ENCODE measurements at places on chromosomes 2 and 18.

- DNase-seq: no peak
- H3K27ac ChIP-seq: no peak overlapping the region
- no peaks in the 10 kb centered on the region for H3K36me3 ChIP-seq
- H3K27me3 ChIP-seq: no peaks in the 10 kb centered on the region
Observed at GRCh38 chr2:10312437-10312957, 9.8 kb downstream of the HPCAL1 start.

DNA sequence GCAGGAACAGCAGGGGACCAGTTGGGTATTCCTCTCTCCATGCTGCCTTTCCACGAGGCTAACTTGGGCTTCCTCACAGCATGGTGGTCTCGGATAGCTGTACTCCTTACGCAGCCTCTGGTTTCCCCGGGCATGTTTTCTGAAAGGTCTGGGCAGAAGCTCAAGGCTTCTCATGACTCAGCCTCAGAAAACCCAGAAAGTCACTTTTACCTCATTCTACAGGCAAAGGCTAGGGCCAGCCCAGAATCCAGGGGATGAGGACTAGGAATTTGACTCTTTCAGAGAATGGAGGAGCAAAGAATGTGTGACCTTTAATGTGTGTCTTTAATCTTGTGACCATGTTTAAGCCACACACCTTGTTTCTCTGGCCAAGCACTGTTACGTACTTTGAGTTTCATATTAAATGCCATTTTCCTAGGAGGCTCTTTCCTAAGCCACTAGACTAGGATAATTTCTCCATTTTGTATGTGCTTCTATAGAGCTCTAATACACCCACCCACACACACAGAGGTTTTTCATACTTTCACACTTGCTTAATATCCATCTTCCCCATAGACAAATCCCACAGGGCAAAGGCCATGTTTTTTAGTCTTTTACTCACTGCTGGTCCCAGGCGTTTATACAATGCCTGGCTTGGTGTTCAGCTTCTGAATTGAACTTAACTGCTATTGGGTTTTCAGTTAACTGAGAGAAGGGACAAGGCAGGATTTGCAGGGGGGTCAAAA lies 77.3 kb downstream of the LONRF2 start:
- no peaks in the 10 kb centered on the region for H3K36me3 ChIP-seq
- H3K27ac ChIP-seq: no peak overlapping the region
- DNase-seq: no peak

DNA sequence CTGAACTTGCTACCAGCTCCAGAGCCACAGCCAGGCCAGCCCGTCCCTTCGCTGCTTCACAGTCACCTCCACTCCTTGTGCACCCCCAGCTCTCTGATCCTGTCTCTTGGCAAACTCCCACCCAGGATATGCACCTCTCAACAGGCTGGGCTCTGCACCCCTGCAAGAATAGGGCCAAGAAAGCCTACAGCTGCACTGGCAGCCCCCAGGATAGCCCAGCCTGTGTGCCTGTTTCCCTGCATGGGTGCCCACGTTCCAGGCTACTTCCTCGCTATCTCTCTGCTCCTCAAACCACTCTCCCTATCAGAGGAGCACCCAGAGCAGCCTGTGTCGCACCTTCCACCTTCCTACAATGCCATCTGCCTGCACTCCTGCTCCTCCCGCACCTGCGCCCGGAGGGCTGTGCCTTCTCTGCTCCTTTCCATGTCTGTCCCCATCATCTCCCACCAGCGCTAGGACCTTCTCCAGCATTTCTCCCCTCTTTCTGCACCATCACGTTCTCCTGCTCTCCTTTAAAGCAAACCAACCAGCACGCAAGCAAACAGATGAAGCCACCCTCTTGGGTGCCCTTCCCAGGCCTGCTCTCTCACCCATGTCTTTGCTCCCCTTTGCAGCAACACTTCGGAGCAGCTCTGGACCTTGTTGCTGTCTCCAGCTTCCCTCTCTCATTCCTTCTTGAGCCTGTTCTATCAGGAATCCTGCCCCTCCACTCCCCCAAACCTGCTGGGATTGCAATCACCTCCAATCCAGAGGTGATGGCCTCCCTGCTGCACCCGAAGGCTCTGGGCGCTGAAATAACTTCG lies 313.2 kb upstream of the HS6ST1 start:
- H3K27me3 ChIP-seq: peaks cover 3% of the 10 kb centered on the region
- no peak overlapping the region for H3K4me3 ChIP-seq
- no peaks in the 10 kb centered on the region for H3K36me3 ChIP-seq
- H3K4me1 ChIP-seq: no peaks in the 10 kb centered on the region
- DNase-seq: no peak
- no peak overlapping the region for H3K27ac ChIP-seq

DNA sequence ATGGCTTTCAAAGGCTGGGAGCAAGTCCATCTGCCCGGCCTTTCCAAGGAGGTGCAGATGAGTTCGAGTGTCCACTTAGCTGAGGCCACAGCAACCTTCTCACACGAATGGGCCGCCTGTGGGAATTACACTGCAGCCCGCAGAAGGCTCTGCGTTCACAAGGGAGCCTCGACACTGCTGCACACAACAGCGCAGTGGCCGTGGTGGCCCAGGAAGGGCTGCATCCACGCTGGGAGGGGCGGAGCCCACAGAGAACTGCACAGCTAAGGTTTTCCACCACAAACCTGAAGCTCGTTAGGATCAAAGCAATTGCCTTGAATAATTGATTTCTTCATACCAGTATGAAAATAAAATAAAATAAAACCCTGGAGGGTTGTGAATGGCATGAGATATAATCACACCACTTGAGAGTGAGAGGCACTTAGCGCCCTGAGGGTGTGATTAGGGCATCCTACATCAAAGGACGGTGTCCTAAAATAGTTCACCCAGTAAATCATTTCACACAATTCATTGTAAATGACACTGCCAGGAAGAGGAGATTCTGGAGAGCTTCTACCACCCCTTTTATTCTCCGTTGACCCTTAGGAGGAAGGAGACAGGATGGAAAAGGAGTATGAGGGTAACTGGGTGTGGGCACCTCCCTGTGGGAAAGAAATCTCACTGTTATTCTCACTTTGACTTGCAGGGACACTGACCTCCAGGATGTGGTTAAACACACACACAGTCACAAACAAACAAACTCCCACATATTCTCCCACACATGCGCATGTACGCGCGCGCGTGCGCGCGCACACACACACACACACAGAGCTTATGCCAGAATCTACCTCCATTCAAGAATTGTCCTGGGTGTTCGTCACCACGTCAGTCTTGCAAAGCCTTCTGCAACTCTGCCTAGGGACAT lies 256.6 kb upstream of the ID2 start:
- H3K36me3 ChIP-seq: no peaks in the 10 kb centered on the region
- peaks cover 2% of the 10 kb centered on the region for H3K27me3 ChIP-seq
- H3K4me1 ChIP-seq: peaks cover 5% of the 10 kb centered on the region
- no peak overlapping the region for H3K27ac ChIP-seq
- no peak overlapping the region for H3K4me3 ChIP-seq
- DNase-seq: peak; percentile 30

DNA sequence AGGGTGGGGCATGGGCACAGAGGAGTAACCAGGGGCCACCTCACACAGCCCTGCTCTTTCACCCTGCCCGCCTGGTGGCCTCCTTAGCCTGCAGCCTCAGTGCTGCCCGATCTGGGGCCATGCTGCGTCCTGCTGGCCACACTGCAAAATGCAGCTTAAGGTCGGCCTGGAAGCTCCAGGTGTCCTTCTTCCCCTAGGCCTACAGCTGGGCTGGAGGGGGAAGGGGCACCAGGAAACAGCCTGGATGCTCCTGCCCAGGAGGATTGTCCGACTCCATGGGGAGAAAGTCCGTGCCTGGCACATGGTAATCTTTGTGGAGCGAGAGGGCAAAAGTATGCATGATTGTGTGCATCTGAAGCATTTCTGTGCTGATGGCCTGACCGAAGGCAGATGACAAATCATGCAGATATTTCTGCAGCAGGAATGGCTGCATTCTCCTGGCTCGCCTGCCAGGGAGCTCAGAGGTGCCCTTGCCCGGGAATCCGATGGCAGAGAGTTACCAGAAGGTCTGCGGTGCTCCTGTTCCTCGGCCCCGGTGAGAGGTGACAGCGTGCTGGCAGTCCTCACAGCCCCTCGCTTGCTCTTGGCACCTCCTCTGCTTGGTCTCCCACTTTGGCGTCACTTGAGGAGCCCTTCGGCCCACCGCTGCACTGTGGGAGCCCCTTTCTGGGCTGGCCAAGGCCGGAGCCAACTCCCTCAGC lies 12.8 kb upstream of the ALPP start:
- no peak overlapping the region for H3K4me3 ChIP-seq
- H3K4me1 ChIP-seq: peaks cover 23% of the 10 kb centered on the region
- H3K36me3 ChIP-seq: no peaks in the 10 kb centered on the region
- H3K27ac ChIP-seq: no peak overlapping the region
- no peaks in the 10 kb centered on the region for H3K27me3 ChIP-seq

- H3K27me3 ChIP-seq: peaks cover 15% of the 10 kb centered on the region
- no peaks in the 10 kb centered on the region for H3K36me3 ChIP-seq
- no peak for DNase-seq
- H3K4me3 ChIP-seq: peak overlapping the region; percentile 1
Observed at GRCh38 chr2:126413079-126413478, 242.9 kb upstream of the GYPC start.

DNA sequence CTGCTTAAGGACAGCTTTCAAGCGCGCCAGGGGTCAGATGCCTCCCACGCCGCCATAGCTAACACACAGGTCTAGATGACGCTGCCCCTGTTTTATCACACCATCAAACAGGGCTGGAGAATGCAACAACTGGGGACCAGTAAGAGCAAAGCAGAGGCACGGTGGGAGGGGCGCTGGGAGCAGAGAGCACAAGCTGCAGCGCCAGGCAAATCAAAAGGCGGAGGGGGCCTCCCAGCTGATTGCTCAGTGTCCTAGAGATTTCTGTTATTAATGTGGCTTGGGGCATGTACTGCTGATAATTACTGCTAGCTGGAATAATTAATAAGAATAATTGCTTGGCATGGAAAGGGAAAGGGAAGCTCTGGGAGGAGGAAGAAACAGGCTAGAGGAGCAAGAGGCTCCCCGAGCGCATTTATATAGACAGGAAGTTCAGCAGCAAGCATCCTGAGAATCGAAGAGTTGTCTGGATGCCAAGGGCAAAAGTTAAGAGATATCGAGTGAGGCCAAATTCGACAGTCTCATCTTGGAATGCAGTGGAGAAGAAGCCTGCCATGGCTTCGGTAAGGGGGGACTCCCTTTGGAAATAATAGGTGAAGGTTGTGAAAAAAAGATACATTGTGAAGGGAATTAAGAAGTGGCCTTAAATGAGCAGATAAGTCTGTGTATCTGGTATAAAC lies 104.5 kb upstream of the ZNF521 start:
- H3K36me3 ChIP-seq: no peaks in the 10 kb centered on the region
- no peak overlapping the region for H3K27ac ChIP-seq
- H3K4me3 ChIP-seq: no peak overlapping the region
- no peaks in the 10 kb centered on the region for H3K27me3 ChIP-seq
- H3K4me1 ChIP-seq: no peaks in the 10 kb centered on the region

GRCh38 chr2:236857246-236857645 lies 228.4 kb upstream of the COPS8 start:
- no peak for DNase-seq
- H3K4me3 ChIP-seq: no peak overlapping the region
- H3K27ac ChIP-seq: no peak overlapping the region
- no peaks in the 10 kb centered on the region for H3K4me1 ChIP-seq
- no peaks in the 10 kb centered on the region for H3K36me3 ChIP-seq

DNA sequence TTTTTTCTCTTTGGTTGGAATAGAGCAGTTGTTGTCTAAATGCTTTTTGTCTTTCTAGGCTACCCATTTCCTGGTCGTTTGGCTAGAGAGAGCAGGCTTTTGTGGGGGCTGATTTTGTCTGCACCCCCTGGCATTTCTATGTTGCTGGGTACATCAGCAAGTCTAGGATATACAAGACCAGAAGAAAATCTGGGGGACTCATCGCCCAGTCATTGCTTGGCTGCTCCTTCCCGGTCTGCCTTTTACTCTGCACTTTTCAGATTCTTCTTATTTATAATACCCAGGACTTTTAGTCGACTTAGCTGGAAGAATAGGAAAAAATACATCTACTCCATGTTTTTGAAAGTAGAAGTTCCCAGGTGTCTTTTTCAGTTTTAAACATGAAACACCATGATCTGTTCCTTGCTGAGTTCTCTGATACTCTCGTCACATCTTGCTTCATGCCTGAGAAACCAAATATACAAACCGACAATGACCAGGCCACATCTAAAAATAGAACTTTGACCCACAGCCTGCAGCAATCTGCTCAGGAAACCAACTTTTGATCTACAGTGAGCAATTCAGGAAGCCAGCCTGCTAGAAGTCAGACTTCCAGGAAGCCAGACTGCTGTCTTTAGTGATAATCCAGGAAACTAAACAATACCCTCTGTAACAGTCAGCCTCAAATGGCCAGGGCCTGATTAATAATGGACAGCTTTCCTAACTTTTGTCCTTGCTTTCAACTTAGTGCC lies 163.8 kb upstream of the MEX3C start:
- no peak overlapping the region for H3K27ac ChIP-seq
- no peak overlapping the region for H3K4me3 ChIP-seq
- no peak for DNase-seq

- H3K4me1 ChIP-seq: peaks cover 2% of the 10 kb centered on the region
- DNase-seq: no peak
- H3K4me3 ChIP-seq: no peak overlapping the region
- H3K27me3 ChIP-seq: no peaks in the 10 kb centered on the region
Observed at GRCh38 chr18:48676346-48676745, 137.5 kb downstream of the CTIF start.

GRCh38 chr18:2302628-2303516 lies 268.4 kb downstream of the METTL4 start:
- H3K4me3 ChIP-seq: no peak overlapping the region
- DNase-seq: no peak
- H3K36me3 ChIP-seq: no peaks in the 10 kb centered on the region
- peaks cover 26% of the 10 kb centered on the region for H3K27me3 ChIP-seq
- H3K4me1 ChIP-seq: no peaks in the 10 kb centered on the region

- DNase-seq: no peak
- H3K4me1 ChIP-seq: peaks cover 5% of the 10 kb centered on the region
- H3K27me3 ChIP-seq: peaks cover 10% of the 10 kb centered on the region
- H3K36me3 ChIP-seq: no peaks in the 10 kb centered on the region
Observed at GRCh38 chr18:3924455-3924854, 474.5 kb downstream of the TGIF1 start.

DNA sequence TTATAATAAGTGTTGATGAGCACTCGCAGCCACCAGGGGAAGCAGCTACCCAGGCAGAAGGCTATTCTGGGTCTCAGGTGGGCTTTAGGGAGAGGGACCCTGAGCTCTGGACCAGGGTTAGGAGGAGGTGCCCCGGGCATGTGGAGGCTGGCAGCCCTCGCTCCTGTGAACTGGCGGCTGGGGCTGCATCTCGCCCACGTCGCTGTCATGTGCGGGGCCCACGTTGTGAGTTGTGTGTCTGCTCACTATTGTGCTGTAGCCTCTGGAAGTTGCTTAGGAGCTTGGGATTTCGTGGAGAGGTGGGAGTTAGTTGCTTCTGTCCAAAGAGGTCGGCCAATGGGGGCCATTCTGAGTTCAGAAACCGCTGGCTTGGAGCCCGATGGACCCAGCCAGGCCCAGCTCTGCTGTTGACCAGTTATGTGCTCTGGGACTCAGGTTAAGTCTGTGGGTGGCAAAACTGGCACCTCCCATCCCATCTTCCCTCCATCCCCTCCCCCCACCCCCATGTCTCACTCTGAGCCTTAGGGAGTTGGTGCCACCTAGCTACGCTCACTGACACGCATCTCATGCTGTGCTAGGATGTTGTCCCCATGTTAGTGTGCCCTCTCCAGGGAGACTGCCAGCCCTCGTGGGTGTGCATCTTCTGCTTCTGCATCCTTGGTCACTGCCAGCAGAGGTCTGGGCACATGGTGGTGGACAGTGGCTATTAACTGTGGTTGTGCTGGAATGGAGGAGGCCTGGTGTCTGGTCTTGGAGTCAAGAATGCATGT lies 18.5 kb downstream of the RRM2 start:
- no peak overlapping the region for H3K27ac ChIP-seq
- H3K27me3 ChIP-seq: no peaks in the 10 kb centered on the region
- H3K36me3 ChIP-seq: peaks cover 35% of the 10 kb centered on the region
- H3K4me1 ChIP-seq: peaks cover 26% of the 10 kb centered on the region
- H3K4me3 ChIP-seq: no peak overlapping the region
- no peak for DNase-seq
